Activated T-cell treated with anti-CD3 and anti-CD28 coated beads, Interleukin-2, amount 50 U/mL, for 48 hours (primary cell): ENCODE measurements at places on chromosomes 11 and 22.

DNA sequence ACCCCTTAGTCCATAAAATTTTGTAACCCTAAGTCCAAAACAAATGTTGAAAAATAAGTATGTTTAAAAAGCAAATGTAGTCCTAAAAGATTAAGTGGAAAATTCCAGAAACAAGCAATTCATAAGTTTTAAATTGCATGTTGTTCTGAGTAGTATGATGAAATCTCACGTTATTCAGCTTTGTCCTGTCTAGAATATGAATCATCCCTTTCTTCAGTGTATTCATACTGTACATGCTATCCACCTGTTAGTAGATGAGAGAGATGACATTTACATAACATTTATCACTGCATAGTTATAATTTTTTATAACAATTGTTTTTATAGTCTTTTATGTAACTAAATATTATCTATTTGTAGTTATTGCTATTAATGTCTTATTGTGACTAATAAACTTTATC lies 622.3 kb upstream of the CHORDC1 start:
- no peak for DNase-seq

GRCh38 chr11:133808393-133809140 lies 36.7 kb downstream of the SPATA19 start:
- no peak for DNase-seq

- DNase-seq: no peak
Observed at GRCh38 chr11:97140885-97141494, 751.2 kb downstream of the JRKL start.

DNA sequence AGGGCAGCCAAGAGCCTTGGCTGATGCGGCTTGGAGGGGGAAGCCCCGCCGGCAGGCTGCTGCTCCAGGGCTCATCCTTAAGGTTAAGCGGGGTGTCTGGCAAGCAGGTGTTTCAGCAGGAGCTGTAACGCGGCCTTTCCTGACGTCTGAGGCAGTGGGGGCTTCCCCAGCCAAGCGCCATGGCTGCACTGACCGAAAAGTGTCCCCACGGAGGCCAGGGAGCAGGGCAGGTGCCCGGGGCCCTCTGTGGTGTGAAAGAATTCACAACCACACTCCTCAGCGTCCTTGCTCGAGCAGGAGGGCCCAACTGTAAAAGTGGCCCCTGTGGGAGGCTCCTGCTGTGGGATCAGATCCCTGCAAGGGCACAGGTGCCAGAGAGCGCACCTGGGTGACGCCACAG lies 79.2 kb downstream of the DHCR7 start:
- no peak for DNase-seq

DNA sequence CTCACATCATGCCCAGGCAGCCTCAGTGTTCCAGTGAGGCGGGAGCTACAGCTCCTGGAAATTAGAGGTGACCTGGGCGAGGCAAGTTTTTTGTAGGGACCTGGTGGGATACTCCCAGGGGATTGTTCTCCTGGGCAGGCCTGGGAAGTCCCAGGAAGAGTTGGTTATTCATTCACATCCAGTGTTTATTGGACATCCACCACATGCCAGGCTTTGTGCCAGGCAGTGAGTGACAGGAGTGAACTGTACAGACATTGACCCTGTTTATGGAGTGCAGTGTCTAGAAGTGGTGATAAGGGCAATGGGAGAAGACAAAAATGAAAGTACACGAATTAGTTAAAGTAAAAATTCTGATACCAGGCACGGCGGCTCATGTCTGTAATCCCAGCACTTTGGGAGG lies 29.4 kb downstream of the YWHAH start:
- no peak for DNase-seq

- DNase-seq: no peak
Observed at GRCh38 chr11:84211896-84212295, 925.7 kb upstream of the CCDC90B start.

DNA sequence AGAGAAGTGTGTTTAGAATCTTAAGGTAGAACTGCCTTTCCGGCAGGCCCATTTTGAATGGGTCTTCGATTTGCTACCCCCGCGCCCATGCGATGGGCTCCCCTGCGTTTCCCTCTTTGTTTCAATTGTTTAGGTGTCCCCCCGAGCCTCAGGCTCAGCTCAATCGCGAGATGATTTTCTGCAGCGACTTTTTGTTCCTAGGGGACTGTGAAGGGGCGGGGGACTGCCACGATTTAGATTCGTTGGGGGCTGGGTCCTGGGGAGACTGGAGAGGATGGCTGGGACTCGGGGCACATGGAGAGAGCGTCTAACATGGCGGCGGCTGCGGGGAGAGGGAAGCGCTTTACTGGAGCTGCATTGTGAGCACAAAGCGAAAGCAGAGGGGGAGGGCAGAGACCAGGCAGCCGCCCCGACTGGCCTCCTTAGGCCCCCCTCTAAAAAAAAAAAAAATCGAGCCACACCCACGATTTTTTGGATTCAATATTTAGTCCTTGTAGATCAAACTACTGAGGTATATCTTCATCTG lies 1.7 kb downstream of the CAPRIN1 start:
- peak; percentile 86 for DNase-seq
